ENCODE measurements at places on chromosomes 11 and 22. TPM values are rescaled to one million over a fixed set of nuclear protein-coding genes. Genes with fewer than 3 reads are reported as not detected.

PATE4 gene
- not detected for total RNA-seq

PATE3 gene
- not detected for total RNA-seq

DNA sequence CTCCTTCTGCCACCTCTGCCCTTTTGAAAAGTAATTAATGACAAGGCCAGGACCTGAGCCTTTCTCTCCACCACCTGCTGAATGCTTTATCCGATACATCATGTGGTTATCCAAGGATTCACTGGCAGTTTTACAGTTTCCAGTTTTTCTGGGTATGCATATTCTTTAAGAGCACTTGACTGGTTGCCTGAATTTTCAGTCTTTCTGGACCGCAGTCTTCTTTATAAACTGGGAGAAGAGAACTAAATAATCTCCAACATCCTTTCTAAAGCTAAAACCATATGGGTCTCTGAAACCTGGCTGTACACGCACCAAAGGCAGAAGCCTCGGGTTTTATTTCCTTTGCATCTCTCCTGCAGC is 65.1 kb downstream of the BTG4 start:
- DNase-seq: no peak

DNA sequence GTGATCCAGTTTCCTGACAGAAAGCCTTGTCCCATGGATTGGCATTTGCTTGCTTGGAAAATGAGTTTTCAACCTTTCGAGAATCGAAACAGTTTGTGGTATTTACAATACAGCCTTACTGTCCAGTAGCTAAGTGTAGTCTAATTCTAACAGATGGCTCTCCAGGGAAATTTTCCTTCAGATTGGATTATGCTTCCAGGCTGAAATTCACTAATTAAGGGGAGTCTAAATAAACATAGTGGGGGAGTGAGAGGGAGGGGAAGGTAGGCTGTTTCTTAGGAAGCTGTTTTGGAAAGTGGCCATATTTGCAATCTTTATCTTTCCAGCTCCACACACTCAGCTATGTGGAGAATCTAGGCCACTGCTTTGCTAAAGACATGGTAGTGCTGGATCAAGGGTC is 81.3 kb downstream of the SYT9 start:
- peak; percentile 15 for DNase-seq

- DNase-seq: peak; percentile 75
These were observed 44.9 kb downstream of the WNT11 start for GRCh38 chr11:76161261-76161961.

DNA sequence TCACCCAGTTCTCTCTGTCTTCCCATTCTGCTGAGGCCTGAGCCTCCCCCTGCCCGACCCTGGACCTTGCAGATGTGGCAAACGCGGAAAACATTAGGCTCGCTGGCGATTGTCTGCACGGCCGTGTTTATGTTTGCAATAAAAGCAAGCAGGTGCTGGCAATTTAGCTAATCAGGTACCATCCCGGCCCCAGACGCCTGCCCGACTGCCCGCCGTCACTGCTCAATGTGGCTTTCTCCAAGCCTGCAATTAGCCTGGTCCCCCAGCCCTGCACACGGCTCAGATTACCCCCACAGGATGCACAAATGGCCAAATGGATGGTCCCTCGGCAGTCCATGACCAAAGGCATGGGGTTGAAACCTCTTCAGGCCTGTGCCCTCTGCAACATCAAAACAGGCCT is 259.7 kb downstream of the MN1 start:
- DNase-seq: no peak

DNA sequence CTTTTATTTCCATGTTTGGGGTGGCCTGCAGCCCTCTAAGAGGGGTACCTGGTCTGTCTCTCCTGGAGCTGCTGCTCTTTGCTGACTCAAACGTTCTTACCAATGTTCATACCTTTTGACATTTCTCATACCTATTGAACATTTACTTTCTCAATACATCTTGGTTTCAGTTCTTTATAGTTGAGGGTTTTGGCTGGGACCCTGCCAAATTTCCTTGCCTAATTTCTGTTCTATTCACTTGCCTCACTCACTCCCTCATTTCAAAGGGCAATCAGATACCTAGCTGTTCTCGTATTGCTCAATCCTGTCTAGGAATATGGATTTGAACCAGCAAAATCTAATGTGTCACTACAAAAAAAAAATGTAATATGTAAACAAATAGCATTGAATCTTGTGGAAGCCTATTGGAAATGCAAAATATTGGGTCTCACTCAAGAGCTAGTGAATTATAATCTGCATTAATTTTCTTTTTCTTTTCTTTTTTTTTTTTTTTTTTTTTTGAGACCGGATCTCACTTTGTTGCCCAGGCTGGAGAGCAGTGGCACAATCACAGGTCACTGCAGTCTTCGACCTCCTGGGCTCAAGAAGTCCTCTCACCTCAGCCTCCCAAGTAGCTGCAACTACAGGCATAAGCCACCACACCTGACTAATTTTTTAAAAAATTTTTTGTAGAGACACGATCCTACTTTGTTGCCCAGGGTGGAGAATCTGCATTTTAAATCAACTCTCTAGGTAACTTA is 7.5 kb downstream of the OR6M1 start:
- peak; percentile 23 for DNase-seq

DNA sequence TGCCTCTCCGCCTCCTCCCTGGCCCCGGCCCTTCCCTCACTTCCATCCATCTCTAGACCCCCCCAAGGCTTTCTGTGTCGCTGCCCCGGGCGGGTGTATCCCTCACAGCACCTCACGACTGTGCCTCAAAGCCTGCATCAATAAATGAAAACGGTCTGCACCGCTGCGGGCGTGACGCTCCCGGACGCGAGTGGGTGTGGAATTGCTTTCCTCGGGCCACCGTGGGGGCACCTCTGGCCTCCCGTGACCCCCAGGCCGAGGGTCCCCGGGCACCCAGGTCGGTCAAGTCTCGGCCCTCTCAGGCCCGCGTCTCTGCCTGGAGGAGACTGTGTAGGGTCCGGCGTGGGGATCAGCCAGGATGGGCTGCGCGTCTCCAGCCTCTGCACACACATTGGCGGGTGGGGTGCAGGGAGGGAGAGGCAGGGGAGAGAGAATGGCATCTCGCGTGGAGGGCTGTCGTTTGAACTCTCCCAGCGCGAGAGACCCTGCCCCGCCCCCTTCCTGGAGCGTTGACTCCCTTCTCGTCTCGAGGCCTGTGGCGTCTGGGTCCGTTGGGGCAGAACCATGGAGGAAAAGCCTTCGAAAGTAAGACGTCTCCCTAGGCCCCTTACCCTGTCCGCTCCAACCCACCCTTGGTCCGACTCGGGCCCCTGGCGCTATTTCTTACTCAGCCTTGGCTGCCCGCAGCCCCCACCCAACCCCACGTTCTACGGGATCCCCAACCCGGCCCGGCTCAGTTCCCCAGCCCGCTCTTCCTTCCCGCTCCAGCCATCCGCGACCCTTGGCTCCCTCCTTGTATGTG is at the start of gene CATSPERZ:
Gene CATSPERZ (plus strand): TSS at position 512 of the 802 bp plus-strand sequence. CDS start 53 bp downstream, at position 565.
- DNase-seq: peak; percentile 25

- DNase-seq: no peak
These were observed 76.8 kb upstream of the BIRC3 start for GRCh38 chr11:102240502-102240901.

- DNase-seq: no peak
These were observed 94.3 kb upstream of the BMAL1 start for GRCh38 chr11:13183094-13183825.

All from kidney (tissue), 22 donors.